Transverse colon (tissue), 4 donors: ENCODE measurements at places on chromosomes 7 and 10. TPM values are rescaled to one million over a fixed set of nuclear protein-coding genes. Genes with fewer than 3 reads are reported as not detected.

The LMOD2 gene
- 0.41 TPM for total RNA-seq

The PROSER2 gene
- 4.2 TPM for total RNA-seq

The NPSR1 gene
- 0.95 TPM for total RNA-seq

The DRGX gene
- 0.37 TPM for total RNA-seq

The CALML5 gene
- not detected for total RNA-seq

GRCh38 chr7:135833642-135834041 lies 85.0 kb upstream of the FAM180A start:
- H3K27me3 ChIP-seq: no peaks in the 10 kb centered on the region
- no peak overlapping the region for H3K27ac ChIP-seq
- no peak overlapping the region for H3K4me3 ChIP-seq
- H3K4me1 ChIP-seq: no peaks in the 10 kb centered on the region
- no peak for DNase-seq

GRCh38 chr10:31090894-31091607 lies 59.4 kb upstream of the ZNF438 start:
- H3K27me3 ChIP-seq: no peaks in the 10 kb centered on the region
- H3K27ac ChIP-seq: no peak overlapping the region
- H3K4me3 ChIP-seq: no peak overlapping the region
- DNase-seq: no peak

DNA sequence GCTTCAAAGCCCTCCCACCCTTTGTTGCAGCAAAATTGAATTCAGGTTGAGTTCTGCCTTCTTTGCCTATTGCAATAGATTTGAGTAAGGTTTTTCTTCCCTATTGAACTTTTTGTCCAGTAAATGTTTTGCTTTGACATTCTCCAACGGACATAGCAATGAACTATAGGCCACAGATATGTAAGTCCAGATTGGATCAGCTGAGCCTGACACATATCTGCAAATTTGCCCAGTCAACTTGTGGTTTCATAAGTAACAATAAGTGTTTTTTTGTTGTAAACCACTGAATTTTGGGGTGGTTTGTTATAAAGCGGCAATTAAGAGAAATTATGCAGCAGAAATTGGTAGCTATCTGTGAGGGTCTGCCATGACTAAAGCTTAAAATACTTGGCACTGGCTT lies 332.1 kb upstream of the SORCS1 start:
- no peaks in the 10 kb centered on the region for H3K4me1 ChIP-seq
- DNase-seq: no peak
- no peaks in the 10 kb centered on the region for H3K36me3 ChIP-seq
- no peaks in the 10 kb centered on the region for H3K27me3 ChIP-seq
- no peak overlapping the region for H3K27ac ChIP-seq

DNA sequence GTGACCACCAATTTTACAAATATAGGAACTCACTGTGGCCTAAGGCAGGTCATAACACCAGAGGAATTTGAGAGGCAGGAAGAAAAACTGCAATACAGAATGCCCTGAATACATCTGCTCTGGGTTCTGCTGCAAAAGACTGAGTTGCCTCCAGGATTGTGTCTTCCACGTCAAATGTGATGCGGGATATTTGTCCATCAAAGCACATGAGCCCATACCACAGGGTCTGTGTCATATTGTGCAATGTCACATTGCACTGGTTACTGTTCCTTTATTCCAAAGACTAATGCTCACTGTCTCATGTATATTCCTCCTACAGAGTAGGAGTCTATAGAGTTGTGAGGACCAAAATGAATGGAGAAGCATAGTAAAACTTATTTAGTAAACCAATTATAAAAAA lies 58.6 kb upstream of the ABCB4 start:
- no peaks in the 10 kb centered on the region for H3K4me1 ChIP-seq
- H3K4me3 ChIP-seq: no peak overlapping the region
- no peaks in the 10 kb centered on the region for H3K27me3 ChIP-seq
- no peaks in the 10 kb centered on the region for H3K36me3 ChIP-seq
- H3K27ac ChIP-seq: no peak overlapping the region

DNA sequence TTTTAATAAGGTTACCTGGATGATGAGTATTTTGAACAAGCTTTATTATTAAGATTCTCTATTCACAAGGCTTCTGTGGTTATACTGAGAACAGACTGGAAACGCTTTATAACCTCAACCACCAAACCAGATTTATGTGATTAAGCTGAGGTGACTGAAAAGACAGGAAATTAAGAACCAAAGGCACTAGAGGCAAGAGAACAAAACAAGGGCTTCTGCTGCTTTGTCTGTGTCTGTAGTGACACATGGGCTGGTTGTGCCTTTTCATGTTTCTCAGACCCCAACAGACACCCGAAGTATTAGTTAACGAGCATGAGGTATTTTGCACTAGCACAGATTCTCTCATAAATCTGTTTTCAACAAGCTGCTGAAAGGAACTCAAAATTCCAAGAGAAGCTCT lies 64.4 kb downstream of the RAPGEF5 start:
- no peaks in the 10 kb centered on the region for H3K27me3 ChIP-seq
- DNase-seq: no peak
- H3K36me3 ChIP-seq: no peaks in the 10 kb centered on the region
- H3K4me3 ChIP-seq: no peak overlapping the region
- H3K27ac ChIP-seq: no peak overlapping the region
- no peaks in the 10 kb centered on the region for H3K4me1 ChIP-seq

DNA sequence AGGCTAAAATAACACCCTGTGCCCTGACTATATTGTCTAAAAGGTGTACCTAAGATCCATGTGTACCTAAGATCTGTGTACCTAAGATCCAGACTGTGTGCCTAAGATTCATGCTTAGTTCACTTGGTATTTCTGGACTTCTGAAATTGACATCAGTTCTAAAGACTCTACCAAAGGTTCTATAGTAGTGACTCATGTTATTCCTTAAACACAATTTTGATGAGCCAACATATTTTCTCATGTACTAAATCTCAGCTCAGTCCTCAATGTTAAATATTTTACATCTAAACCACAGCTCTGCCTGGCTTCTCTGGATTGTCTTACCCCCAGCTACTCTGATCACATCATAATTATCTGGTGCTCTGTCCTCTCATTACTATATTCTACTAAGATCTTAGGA lies 802.3 kb upstream of the SORCS1 start:
- no peak overlapping the region for H3K4me3 ChIP-seq
- H3K36me3 ChIP-seq: no peaks in the 10 kb centered on the region
- H3K27me3 ChIP-seq: no peaks in the 10 kb centered on the region
- H3K4me1 ChIP-seq: no peaks in the 10 kb centered on the region
- no peak for DNase-seq

- H3K4me3 ChIP-seq: no peak overlapping the region
- H3K27ac ChIP-seq: no peak overlapping the region
- H3K27me3 ChIP-seq: no peaks in the 10 kb centered on the region
- H3K4me1 ChIP-seq: no peaks in the 10 kb centered on the region
- H3K36me3 ChIP-seq: no peaks in the 10 kb centered on the region
These were observed 67.8 kb downstream of the FRMD4A start for GRCh38 chr10:14262836-14263425.

DNA sequence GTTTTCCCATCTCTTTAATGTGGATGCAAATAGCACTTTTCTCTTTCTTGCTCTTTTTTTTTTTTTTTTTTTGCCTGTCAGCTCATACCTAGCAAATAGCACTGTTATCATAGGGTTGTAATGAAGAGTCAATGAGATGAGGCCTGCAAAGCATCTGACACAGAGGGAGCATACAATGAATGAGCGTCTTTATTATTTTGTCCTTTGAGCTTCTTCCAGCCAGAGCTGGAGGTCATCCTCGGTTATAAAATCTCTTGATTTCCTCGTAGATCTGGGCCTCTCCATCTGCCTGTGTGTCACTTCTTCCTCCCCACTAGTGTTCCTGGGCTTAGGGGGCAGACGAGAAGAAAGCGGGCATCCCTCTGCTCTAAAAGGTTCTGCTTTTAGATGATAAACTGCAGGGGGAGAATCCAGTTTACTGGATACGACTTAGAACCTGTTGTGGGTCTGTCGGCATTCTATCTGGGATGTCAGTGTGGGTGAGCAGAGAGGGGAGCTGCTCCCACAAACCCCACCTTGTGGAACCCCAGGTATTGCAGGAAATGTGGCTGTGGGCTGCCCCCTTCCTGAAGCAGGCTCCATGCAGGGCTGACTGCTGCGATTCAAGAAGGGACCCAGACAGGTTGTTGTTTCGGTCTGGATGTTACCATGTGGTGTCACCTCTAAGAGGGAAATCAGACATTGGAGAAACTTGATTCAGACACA lies 135.8 kb upstream of the GPR26 start:
- no peak overlapping the region for H3K27ac ChIP-seq
- H3K27me3 ChIP-seq: peaks cover 5% of the 10 kb centered on the region
- H3K36me3 ChIP-seq: no peaks in the 10 kb centered on the region
- DNase-seq: no peak
- no peak overlapping the region for H3K4me3 ChIP-seq

- no peaks in the 10 kb centered on the region for H3K4me1 ChIP-seq
- no peaks in the 10 kb centered on the region for H3K27me3 ChIP-seq
- H3K36me3 ChIP-seq: no peaks in the 10 kb centered on the region
- H3K27ac ChIP-seq: no peak overlapping the region
- no peak overlapping the region for H3K4me3 ChIP-seq
- DNase-seq: no peak
These were observed 263.3 kb upstream of the VSTM2A start for GRCh38 chr7:54278847-54279246.

DNA sequence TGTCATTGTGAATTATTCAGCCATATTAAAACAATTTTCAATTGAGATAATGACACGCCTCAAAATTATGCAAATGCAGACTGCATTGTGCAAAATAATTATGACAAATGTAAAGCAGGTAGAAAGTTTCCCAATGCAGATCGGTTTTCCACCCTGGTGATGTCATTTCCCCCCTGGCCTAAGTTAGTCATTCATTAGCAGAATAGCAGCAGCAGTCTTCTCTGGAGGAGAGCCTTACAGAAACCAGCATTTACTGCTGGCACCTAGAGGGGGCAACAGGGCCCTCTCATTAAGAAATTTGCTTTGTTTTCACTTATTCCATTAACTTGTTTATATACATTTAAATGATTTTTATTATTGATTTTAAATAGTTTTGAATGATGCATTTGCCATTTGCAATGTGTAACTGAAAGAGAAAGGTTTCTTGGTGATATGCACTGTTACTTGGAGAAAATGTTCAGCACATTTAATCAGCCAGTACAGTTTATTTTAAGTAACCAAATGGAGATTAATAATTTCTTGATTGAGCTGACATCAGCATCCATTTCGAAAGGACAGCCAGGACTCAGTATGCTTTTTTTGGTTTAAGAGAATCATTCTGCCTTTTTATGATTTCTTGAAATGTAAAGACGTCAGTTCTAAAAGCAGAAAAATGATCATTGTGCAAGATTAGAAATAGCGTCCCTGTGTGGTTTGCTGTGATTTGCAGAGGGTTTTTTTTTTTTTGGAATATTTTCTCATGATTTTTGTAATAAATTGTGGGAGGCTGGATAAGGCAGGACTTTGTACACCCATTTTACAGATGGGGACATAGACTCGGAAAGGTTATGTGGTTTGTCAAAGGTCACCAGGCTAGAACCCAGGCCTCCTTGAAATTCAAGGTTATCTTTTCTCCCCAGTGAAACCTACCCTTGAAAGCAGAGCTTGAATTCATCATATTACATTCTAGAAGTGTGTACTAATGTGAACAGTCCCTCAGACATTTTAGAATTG lies 3.5 kb downstream of the ARID5B start:
- H3K27ac ChIP-seq: peak overlapping the region; percentile 98
- DNase-seq: peak; percentile 30
- peaks cover 26% of the 10 kb centered on the region for H3K4me1 ChIP-seq
- H3K36me3 ChIP-seq: no peaks in the 10 kb centered on the region
- no peak overlapping the region for H3K4me3 ChIP-seq
- no peaks in the 10 kb centered on the region for H3K27me3 ChIP-seq
